ENCODE measurements at places on chromosomes 1 and 21.

- no peak for DNase-seq
These were observed 10.3 kb upstream of the VWA5B1 start for GRCh38 chr1:20280341-20280740.

- DNase-seq: no peak
These were observed 6.8 kb downstream of the FMOD start for GRCh38 chr1:203343956-203344754.

- DNase-seq: no peak
These were observed 43.7 kb upstream of the LRRC7 start for GRCh38 chr1:69524015-69524414.

GRCh38 chr1:170162459-170163246, 16.9 kb downstream of the NTMT2 start:
- no peak for DNase-seq

DNA sequence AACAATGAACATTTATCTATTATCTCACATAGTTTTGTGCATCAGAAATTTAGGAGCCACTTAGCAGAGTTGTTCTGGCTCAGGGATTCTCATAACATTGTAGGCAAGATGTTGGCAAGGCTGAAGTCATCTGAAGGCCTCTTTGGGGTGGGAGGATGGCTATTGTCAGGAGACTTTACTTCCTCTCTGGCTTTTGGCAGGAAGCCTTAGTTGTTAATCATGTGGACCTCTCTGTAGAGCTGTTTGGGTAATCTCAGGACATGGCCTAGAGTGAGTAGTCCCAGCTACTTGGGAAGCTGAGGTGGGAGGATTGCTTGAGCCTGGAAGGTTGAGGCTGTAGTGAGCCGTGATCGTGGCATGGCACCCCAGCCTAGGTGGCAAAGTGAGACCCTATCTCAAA, 40.2 kb downstream of the RASAL2 start:
- no peak for DNase-seq

GRCh38 chr1:187883356-187883755, 1054.6 kb downstream of the PLA2G4A start:
- no peak for DNase-seq

GRCh38 chr1:217032715-217033367, 309.6 kb upstream of the ESRRG start:
- no peak for DNase-seq

GRCh38 chr1:24062221-24062620, 49.7 kb downstream of the MYOM3 start:
- DNase-seq: no peak

GRCh38 chr21:45979651-45980050, 1.9 kb upstream of the COL6A1 start:
- no peak for DNase-seq

DNA sequence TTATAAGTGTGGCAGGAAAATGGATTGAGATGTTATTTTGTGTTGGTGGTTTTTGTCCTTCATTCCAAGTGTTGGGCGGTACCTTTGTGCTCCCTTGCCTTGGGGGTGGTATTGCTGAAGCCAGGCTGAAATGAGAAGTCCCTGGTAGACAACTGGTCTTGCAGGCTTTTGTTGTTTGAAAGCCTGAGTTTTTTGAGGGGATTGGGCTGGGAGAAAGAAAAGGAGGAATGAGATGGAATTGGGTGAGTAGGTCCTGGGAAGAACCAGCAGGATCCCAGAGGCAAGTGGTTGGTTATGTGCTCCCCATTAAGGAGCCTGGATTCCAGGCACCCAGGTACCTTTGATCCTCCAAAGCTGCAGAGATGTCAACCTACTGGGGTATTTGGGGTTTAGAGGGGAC, 93.7 kb upstream of the SLC2A1 start:
- no peak for DNase-seq

DNA sequence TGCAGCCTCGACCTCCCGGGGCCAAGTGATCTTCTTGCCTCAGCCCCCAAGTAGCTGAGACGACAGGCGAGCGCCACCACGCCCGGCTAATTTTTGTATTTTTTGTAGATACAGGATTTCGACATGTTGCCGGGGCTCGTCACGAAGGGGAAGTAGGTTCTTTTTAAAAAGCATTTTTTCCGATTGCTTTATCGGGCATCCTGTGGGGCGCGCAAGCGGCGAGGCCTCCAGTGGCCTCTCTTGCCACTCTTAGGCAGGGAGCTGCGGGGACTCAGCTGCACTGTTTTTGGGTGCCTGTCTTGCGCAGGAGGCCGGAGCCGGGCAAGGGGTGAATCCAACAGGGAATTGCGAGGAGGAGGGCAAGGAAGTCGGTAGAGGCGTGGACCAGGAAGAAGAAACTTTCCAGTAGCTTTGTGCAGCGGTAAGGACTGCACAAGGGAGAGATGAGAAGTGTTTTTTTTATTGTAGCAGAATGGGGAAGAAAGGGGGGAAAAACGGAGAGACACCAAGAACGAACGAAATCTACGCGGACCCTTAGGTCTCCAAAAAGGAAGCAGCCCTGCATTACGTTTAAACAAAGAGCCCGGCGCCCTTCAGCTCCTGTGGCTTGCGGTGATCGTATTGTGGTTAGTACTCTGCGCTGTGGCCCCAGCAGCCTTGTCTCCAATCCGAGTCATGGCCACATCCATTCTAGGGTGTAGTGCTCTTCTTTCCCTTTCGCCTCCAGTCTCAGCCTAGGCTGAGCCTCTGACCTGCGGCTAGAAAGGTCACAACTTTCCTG, 164.8 kb downstream of the PPIAL4G start:
- no peak for DNase-seq

DNA sequence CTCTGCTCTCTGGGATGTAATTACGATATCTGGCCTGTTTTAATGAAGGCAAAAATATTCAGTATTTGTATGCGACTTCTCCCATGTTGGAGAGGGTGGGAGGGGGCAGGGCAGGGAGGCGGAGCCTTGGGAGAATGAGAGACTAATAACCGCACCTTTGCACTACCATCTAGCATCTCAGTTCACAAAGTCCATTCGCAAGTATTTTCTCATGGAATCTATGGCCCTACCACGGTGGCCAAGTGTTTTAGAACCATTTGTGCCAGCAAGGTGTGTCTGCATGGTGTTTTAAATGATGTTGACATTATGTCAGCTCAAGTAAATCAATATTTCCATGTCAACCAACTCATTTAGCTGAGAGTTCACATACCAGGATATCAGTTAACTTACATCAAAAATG, 14.3 kb upstream of the BLACAT1 start:
- no peak for DNase-seq

DNA sequence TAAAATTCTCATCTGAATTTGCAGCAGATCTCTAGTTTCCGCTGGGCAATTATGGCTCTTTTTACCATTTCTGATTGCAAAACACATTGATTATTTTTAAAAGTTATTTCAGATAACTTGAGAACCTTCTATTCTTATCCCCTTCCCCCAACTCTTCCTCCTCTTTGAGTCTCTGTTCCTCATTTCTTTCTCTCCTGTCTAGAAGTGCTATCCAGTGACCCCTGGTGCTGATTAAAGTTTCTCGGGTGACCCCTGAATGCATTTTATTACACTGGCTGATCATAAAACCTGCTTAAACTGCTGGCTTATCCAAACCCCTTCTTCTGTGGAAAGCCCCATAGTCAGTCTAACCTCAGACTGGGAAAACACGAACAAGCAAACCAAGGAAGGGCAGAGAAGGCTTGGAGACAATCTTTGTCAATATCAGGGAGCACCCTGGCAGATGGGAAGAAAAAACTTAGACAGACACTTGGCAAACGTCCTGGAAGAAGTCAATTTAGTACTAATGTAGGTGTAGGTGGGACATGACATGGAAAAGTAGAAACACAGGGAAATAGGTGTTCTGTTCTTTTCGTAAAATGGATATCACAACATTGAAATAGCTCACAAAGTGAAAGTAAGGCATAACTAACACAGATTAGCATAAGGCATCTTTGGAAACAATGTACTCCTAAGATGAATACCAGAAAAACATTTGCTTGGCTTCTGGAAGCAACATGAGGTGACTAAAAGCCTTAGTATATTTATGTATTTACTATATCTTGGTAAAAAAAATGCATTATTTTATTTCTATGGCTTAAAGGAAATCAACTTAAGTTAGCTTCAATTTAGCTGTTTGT, 61.4 kb downstream of the GORAB start:
- no peak for DNase-seq

- no peak for DNase-seq
These were observed 4.2 kb downstream of the OR6K3 start for GRCh38 chr1:158716335-158716734.

DNA sequence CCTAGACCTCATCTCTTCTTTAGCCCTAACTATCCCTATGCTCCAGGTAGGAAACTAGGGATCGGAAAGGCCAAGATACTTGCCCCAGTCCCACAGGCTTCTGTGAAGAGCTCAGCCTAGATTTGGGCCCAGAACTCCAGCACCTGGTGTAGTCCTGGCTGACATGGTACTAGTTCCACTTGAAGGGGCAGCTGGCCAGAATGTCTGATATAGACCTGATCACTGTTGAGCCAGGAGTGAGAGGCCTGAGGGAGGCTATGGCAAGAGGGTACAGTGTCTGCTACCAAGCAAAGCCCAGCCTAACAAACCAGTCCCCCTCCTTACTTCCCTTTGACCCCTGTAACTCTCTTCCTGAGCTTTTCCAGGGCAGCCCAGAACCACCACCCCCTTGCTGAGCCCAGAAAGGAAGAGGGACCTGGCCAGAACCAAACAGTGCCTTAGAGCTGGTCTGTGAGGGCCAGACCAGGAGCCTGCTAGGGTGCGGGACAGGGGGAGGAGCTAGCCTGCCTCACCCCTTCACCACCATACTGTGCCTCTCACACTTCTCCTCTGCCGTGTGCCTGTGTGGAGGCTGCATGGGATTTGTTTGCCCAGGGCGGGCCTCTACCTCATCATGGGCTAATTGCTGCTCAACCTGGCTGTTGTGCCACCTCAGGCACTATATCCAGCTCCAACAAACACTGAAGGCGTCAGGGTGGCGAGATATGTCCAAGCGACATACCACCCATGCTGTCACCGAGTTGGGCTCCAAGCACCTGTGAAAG, 10.9 kb downstream of the POMGNT1 start:
- no peak for DNase-seq

DNA sequence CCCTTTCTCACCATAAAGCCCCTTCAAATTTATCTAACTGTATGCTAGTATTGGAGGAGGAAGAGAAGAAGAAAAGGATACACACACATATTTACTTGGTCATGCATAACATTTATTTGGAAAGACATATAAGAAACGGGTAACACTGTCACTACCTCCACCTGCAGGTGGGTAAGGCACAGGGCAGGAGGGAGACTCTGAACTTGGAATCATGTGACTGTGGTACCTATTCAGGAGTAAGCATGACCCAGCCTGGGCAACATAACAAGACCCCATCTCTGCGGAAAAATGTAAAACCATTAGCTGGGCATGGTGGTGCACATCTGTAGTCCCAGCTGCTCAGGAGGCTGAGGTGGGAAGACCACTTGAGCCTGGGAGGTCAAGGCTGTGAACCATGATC, 1.4 kb upstream of the PADI6 start:
- no peak for DNase-seq

DNA sequence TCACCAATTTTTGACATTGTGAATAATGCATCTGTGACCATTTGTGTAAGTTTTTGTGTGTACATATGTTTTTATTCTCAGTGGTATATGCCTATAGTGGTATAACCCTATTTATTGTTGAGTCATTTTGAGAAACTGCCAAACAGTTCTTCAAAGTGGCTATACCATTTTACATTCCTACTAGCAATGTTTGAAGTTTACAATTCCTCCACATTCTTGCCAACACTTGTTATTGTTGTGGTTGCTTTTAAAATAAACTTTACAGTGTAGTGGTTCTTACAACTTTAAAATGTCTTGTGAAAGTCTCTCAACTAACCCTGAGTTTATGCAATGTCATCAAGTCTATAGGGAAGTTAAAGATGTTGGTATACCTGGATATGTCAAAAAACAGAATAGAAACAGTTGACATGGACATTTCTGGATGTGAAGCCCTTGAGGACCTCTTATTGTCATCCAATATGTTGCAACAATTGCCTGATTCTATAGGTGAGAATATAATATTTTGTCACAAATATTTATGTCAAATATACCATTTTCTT, 219.4 kb downstream of the LRRC40 start:
- no peak for DNase-seq

DNA sequence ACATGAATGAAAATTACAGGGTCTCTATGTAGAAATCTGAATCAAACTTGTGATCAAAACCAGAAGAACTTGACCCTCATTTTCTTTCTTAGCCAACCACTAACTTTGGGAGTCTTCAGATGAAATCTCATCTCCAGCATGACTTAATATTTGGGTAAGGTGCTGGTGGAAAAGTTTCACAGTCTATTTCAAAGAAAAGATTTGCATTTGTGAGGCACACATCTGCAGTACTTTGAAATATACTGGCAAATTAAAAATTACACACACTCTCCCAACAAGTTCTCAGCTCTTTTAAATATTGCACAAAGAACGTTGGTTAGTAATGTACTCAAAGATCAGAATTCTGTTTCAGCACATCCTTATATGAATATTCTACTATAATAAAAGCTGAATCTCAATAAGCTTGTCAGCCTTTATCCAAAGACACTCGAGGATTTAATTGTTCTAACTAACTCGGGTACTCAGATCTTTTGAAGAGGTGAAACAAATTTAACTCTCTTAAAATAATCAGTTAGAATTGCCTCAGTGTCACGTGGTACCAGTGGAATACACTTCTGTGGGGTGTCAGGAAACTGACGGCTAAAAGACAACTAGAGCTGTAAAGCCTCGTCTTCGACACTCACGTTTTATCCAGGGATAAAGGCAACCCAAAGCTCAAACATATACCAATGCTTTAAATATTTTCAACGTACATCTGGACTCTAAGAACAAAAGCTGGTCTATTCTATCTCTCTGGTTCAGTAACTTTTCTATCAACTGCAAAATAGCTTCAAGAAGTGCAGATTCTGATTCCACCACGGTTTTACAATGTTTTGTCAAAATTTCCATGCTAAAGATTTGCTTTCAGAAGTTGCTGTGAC, 19.0 kb downstream of the SAMSN1 start:
- DNase-seq: no peak

DNA sequence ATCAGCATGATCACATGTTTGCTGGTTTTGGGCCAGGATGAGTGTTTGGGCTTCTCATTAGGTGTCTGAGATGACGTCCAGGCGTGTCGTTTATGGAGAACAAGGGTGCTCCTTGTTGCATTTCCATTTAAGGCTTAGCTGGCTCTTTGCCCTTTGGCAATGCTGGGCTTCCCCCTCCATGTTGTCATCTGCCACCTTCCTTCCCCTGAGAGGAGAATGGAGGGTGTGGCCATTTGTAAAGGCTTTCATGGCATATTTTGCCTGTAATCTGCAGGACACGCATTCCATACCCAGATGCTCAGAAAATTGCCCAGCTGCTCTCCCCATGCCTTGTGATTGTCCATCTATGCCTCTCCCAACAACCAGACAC, 27.7 kb downstream of the PKP1 start:
- no peak for DNase-seq

Data from NT2/D1 (cell line).